ENCODE measurements at places on chromosomes 4 and X. TPM values are rescaled to one million over a fixed set of nuclear protein-coding genes. Genes with fewer than 3 reads are reported as not detected.
A peak's percentile ranks its signal among the peaks of the same experiment; 100 is the strongest.

DNA sequence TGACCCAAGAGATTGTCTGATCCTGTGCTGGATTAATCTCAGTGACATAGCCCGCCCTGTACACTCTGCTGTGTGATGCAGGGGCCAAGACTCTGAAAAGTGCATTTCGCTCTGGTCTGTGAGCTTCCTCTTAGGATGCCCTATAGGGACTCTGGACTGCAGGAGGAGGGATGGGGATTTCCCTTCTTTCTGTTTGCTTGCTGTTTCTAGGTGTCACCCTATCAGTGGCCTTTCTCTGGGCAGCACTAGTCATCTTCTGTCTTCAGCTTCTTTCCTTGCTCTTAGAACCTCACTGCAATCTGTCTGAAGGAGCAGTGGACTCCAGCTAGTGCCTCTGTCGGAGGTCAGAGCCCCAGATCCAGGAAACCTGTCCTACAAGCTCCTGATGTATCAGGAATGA lies 34.5 kb upstream of the SCRG1 start:
- no peak for DNase-seq

DNA sequence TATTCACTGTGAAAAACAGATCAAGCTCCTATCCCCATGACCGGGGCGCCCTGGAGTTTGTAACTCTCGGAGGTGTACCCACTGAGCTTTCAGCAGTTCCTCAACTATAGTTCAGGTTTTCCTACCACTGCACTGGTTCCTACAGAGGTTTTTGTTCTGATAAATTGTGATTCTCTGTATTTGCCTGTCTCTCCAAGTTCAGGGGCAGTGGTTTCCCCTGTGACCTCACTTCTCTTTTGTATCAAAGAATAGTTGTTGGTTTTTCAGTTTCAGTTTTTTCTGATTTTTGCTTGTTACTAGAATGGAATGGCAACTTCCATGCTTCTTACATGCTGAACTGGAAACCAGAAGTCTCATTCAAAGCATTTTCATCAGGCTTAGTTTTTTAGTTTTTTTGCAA lies 56.8 kb upstream of the PLS3 start:
- DNase-seq = no peak

DNA sequence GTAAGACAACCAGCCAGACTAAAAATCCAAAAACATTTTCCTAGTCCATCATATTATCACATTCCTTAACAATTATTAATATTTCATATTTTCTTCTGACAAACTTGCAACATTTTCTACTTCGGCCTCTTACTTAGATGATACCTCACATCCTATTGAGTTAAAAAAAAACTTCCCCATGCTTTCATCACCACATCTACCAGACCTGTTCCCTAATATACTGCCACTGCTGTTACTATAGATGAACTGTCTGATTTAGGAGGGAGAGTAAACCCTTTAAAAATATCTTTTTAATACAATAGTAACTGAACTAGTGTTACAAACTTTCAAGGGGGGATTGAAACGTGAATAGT lies 1.5 kb downstream of the FAM200B start:
- DNase-seq = no peak

DNA sequence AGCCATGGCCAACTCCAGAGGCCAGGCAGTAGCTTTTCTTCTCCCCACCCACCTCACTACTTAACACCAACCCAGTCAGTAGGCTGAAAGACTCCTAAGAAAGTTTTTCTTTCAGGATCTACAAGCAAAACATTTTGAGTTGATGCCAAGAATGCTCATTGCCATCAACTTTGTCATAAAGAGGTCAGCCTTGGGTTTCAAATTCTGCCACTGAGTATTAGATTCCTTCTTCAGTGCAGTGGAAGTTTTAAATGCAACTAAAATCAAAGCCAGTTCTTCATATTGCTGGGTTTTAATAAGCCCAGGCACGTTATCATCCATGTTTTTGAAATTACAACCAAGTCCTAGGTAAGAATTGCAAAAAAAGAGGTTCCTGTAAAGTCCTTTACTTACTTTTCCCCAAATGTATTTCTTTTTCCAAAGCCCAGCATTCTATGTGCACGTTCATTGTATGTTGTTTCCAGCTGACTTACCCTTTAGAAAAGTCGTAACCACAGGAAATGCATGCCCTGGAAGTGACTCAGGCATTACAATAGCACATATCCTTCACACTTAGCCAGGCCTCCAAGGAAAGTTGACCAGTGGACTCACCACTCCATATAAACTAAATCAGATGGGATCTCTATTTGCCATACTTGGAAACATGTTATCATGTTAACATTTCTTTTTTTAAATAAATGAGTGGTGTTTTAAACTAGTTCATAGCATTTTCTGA lies 229.9 kb downstream of the SOX3 start:
- DNase-seq = no peak

GRCh38 chr4:156309031-156309430 lies 355.4 kb upstream of the CTSO start:
- no peak for DNase-seq

GRCh38 chrX:46637938-46638337 lies 64.4 kb downstream of the CHST7 start:
- DNase-seq = no peak

GRCh38 chr4:102522031-102522440 lies 20.9 kb downstream of the NFKB1 start:
- DNase-seq = no peak

DNA sequence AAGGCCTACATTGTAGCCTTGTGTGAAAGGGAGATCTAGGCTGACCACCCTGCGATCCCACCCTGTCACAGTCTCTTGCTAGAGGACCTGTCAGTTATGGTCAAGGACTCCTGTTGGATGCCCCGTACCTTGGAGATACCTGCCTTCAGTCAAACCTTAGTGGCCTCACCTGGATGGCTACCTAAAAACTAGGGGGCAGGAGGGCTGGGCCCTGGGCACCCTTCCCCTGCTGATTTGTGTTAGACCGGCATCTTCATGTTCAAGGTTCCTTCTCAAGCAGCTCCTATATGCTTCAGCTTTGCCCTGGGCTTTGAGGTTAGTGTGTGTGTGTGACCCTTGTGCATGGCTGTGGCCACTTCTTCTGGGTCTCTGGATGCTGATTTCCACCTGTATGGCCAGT lies 35.3 kb downstream of the CCKAR start:
- no peak for DNase-seq

- DNase-seq = no peak
These were observed 174.6 kb downstream of the ZNF330 start for GRCh38 chr4:141395246-141395830.

GRCh38 chr4:106818764-106819163 lies 217.3 kb downstream of the DKK2 start:
- no peak for DNase-seq

DNA sequence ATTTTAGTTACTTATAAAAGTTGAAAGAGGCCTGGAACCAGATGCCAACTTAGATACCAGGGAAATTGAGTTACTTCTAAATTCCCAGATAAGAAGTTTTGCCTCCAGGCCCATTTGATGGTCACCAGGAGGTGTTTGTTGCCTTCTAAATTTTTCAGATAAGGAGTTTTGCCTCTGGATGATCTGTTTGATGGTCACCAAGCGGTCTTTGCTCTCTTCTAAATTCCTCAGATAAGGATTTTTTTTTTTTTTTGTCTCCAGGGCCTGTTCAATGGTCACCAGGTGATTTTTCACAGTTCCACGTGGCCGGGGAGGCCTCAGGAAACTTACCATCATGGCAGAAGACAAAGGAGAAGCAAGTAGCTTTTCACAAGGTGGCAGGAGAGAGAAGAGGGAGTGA lies 66.5 kb downstream of the FAM9B start:
- no peak for DNase-seq

- DNase-seq = no peak
These were observed at the start of gene CDS1 for GRCh38 chr4:84582988-84583875. CDS1 (plus strand) TSS chr4:84583127; CDS start chr4:84583402, 275 bp downstream.

- no peak for DNase-seq
These were observed 67.0 kb downstream of the MAOB start for GRCh38 chrX:43815209-43815608.

DNA sequence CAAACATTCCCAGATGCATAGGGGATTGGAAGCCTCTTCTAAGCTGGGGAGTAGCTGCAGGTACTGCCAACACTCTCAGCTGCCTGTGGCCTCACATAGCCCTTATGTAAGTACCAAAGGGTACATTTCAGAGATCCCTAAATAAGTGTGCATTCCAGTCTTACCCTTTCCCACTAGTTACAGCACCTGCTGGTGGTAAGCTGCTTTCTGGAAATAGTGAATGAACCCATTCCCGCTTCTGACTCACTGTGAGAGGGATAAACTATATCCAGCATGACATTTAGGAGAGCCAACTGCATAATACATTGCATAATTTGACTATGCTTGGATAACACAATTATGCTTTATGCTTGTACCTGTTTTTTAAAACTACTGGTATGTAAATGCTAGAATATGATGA lies 149.0 kb downstream of the FAM13A start:
- no peak for DNase-seq

GRCh38 chr4:185305979-185306442 lies 89.7 kb downstream of the LRP2BP start:
- peak; percentile 97 for DNase-seq

The SMIM43 gene
- 0.47 TPM for polyA plus RNA-seq

The GAGE12J gene
- polyA plus RNA-seq = not detected

The XAGE2 gene
- polyA plus RNA-seq = not detected

The SSX1 gene
- polyA plus RNA-seq = not detected

The HERC5 gene
- polyA plus RNA-seq = 0.20 TPM

The NAT8L gene
- 0.02 TPM for polyA plus RNA-seq

The CSN1S1 gene
- polyA plus RNA-seq = not detected
